ENCODE measurements at places on chromosomes 5 and 9.

GRCh38 chr9:104635456-104635855, 17.5 kb upstream of the OR13C9 start:
- DNase-seq: no peak

DNA sequence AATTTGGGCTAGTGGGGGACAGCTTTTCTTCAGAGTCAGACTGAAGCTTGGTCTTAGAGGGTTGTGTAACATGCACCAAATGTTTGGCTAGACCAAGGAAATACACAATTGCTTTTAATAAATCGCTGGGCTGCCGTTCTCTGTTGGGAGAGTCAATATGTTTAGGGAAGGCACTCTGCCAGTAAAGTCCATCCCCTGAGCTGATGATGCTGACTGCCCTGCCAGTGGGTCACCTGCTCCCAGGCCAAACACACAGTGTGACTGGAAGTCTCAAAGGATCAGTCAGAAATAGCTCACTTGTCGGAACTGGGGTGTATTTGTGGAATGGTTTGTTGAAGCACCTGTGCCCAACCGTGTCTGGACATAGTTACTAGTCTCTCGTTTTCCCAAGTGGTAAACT, 17.9 kb upstream of the ZNF474 start:
- no peak for DNase-seq

DNA sequence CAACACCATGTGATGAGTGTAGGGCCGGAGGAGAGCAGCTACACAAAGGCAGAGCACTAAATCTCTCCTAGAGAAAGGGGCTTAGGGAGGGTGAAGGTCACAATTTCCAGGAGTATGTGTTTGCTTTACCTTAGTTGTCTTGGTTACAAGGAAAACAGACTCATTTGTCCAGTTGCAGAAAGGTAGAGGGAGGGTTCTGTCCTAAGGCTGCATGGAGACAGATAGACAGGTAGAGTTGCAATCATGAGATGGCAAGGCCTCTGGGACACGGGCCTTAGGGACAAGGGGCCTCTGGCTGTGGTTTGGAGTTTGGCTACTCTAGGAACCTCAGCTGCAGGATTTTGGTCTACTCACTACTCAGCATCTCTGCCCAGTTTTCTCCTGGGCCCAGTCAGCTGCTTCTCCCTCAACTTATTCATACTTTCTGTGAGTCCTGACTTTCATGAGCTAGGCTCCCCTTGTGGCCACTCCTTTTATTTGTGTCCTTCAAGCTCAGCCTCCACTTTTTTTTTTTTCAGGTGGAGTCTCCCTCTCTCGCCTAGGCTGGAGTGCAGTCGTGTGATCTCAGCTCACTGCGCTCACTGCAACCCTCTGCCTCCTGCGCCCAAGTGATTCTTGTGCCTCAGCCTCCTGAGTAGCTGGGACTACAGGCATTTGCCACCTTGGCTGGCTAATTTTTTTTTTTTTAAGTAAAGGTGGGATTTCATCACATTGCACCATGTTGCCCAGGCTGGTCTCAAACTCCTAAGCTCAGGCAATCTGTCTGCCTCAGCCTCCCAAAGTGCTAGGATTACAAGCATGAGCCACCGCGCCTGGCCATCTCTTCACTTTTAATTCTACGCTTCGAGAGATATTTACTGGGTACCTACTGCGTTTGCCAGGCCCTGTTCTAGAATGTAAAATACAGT, 76.6 kb downstream of the PTPDC1 start:
- no peak for DNase-seq

DNA sequence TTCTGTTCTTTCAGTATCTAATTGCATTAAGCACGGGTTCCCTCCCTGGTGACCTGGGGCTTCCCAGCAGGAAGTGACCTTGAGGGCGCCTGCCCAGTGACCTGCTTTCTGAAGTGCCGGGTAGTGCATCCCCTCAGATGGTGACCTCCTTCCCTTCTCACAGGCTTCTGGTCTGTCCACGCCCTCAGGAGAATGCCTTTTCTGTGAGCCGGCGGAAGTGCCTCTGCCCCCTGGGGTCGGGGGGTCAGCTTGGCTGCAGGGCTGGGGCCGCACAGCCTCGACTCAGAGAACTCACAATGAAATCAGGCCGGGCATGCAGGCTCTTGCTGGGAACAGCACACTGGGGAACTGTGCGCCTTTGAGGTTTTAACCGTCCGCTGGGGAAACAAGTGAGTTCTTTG, 124.5 kb upstream of the PHYKPL start:
- no peak for DNase-seq

- DNase-seq: no peak
Observed at GRCh38 chr5:143757116-143757515, 54.8 kb upstream of the HMHB1 start.

DNA sequence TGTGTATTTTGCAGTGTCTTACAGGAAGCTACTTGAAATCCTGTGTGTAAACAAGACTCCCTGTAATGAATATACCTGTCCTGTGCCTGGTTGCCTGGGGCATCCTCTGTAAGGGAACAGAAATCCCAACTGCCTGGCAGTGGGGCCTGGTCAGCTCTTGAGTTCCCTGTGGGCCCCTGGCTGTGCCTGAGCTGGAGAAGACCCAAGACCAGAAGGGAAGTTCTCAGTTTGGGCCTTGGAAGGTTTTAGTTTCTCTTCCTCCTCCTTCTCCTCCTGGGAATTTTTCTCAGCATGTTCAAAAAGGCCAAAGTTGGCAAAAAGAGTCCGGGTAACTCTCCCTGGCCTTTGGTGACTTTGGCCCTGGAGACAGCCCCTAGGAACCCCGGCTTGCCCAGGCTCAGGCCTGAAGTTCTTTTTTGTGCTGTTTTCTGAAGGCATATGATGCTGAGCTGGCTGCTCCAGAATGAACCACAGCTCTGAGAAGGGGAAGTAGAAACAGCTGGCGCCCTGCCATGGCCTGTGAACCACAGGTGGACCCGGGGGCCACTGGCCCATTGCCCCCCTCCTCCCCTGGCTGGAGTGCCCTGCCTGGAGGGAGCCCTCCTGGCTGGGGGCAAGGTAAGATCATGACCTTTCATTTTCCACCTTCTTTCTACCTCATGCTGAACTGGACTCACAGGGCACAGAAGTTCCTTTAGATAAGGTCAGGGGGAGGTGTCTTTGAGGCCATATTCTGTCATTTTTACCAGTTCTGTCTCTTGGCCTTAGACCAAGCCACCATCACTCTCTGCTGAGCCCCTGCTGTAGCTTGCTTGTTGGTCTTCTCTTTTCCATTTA, 5.8 kb downstream of the TMEM268 start:
- no peak for DNase-seq

GRCh38 chr5:120632430-120632829, 168.3 kb downstream of the PRR16 start:
- no peak for DNase-seq

GRCh38 chr9:93451849-93452709, 594 bp downstream of the FAM120A start:
- no peak for DNase-seq

- no peak for DNase-seq
Observed at GRCh38 chr5:154999865-155000264, 13.7 kb upstream of the KIF4B start.

DNA sequence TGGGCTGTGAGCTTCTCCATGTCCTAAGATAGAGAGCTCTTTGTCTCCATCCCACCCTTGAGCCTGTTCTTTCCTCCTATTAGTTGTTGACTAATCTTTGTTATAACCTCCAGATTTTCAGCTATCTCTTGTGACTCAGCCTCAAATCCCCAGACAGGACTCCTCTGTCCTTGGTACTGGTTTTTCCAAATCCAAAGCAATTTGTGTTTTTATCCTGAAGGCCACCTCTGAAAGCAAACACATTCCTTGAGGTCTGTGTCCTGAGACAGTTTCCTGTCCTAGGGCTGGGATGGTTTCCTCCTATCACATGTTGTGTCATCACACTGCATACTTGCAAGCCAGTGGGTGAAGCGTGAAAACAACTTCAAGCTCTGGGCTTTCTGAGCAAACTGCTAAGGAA, 8.5 kb downstream of the TNC start:
- DNase-seq: no peak

- no peak for DNase-seq
Observed at GRCh38 chr9:89871871-89872331, 267.1 kb downstream of the GADD45G start.

DNA sequence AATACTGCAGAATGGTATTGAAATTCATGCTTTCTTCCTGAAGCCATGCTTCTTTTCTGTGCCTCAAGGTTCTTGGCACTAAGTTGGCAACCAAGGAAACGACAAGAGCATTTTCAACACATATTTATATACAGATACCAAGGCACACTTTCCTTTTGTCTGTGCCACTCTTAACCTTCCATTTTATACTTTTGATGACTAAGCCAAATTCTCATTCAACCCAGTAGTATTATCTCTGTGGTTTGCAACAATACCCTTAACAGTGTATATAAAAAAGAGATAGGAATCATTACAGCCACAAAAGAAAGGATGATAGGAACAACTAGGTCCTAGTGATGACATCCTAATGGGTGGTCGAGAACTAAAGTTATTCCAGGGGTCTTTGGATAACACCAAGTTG, 36.0 kb upstream of the TYRP1 start:
- no peak for DNase-seq

GRCh38 chr5:168935183-168935582, 356.0 kb upstream of the PANK3 start:
- no peak for DNase-seq

All from skeletal muscle cell (primary cell).